Activated CD8-positive, alpha-beta memory T cell treated with anti-CD3 and anti-CD28 coated beads for 4 hours (primary cell): ENCODE measurements at places on chromosomes 1 and 21.

GRCh38 chr1:229993894-229994293 is 73.1 kb upstream of the GALNT2 start:
- no peak for DNase-seq

- DNase-seq: no peak
Measured at GRCh38 chr1:68269637-68270430, 37.5 kb upstream of the WLS start.

- DNase-seq: no peak
Measured at GRCh38 chr21:29007135-29007534, 12.0 kb downstream of the RWDD2B start.

DNA sequence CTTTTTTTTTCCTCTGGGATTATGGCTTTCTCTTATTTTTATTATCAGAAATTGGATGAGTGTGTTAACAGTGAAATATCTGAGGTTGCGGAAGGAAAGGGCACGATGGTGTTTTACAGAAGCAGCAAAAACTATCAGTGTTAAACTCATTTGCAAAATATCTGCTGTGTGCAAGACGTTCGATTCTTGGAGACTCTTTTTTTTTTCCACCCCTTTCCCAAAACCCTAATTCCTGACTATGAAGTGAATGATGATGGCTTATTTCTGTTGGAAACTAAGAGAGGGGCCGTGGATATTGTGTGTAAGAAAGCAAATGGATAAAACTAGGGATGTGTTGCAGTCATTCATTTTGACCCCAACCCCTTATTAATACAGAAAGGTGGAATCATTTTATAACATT is 677 bp downstream of the NCAM2 start:
- no peak for DNase-seq

- no peak for DNase-seq
Measured at GRCh38 chr1:229410692-229411433, 23.0 kb downstream of the ACTA1 start.

DNA sequence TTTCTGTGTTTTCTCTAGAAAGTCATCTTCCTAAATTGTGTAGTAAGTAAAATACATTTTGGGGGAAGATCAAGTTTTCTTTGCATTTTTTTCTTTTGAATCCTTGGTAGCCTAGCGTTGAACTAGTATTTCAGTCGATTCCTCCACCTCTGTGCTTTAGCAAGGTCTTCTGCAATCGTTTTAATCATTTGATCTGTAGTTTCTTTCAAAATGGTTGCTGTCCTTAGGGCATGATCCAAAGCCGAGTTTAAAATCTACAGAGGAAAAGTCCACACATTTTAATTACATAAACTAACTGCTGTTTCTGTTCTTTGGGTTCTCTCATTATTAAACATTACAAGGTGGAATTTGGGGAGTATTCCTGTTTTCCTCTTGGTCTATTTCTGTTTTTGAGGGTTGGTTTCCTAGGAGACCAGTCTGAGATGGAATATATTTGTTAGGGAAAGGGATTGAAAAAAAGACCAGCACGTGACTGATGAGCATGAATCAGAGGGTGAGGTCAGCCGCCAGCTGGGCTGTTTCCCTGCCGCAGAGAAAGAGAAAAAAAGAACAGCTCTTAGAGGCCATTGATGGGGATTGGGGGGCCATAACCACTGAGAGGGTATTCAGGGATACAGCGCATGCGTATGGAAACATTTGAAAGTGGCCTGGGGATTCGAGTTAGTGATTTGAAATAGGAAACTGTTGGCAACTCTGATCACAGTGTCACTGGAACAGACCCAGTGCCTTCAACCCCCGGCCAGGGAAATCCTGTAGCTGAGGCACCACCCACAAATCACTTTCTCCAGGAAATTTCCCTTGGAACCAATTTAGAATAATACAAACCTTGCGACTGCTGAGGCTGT is 40.6 kb downstream of the AKNAD1 start:
- DNase-seq: no peak

GRCh38 chr1:184247671-184248070 is 139.2 kb upstream of the C1orf21 start:
- DNase-seq: no peak
